Stimulated activated CD8-positive, alpha-beta memory T cell treated with anti-CD3 and anti-CD28 coated beads, Interleukin-12 subunit alpha, Interleukin-12 subunit beta, amount 100 ng/mL, for 4 hours (primary cell): ENCODE measurements at places on chromosomes 16 and 17.

GRCh38 chr17:78986649-78987328 is 7.1 kb upstream of the LGALS3BP start:
- DNase-seq, result no peak

DNA sequence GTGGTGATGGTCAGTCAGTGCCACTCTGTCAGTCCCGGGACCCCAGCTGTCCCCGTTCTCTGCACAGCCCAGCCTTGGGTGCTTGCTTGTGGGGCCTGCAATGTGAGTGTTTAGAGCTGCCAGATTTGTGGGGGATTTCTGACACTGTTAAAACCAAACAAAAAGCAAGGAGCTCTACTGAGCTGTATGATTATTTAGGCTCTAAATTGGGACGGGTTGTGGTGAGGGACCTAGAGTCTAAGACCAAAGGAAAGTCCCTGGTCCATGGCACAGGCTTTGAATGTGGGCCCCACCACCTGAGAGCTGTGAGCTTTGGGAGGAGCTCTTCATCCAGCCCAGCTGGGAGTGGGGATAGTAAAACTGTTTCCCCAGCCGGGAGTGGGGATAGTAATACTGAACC is 63.3 kb downstream of the KSR1 start:
- no peak for DNase-seq

DNA sequence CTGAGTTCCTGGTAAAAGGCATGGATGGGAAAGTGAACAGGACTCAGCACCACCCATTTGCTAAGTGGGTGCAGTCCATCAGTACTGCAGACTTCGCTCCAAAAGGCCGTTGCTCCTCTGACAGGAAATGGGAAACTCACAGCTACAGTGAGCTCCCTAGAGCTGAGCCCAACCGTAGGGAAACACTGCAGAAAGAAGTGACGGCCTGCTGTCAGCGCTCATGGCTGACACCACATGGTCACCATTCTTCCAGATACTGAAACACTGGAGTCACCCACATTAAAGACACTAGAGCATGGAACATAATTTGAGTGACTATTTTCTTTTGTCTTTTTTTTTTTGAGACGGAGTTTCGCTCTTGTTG is 31.9 kb downstream of the UBE2O start:
- no peak for DNase-seq

DNA sequence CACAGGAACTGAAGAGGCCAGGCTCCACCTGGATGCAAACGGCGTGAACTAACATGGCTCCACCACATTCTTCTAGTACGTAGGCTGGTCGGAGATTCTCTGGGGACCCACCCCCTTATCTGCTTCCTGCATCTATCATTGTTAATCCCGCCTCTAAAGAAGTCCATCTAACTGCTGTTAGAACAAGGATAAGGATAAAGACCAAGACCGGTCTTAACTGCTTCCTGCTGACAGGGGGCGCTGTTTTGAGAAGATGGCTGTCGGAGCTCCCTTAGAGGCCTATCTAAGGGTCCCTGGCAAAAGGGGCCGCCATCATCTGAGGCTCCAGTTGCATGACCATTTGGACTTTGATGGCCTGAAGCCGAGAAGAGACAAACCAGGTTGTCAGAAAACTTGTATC is 25.8 kb upstream of the TNFSF12 start:
- DNase-seq, result no peak

- no peak for DNase-seq
Measured at GRCh38 chr17:57707892-57708291, 37.2 kb downstream of the CCDC182 start.

DNA sequence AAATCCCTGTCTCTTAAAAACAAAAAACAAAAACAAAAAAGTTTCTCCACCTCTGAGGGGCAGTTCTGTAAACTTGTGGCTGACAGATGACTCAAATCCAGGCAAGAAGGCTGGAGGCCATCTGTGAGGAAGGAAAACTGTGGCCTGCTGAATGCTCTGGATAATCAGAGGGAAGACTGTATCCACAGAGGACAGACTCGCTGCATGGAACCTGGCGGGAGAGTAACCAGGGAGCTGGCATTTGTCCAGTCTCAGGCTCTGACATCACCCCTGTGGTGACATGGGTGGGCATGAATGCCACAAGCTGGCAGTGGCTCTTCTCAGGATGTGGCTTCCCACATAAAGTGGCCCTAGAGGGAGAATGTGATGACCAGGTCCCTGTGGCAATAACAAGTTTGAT is 2.8 kb upstream of the KSR1 start:
- no peak for DNase-seq

GRCh38 chr17:2177235-2177811 is 122.4 kb downstream of the HIC1 start:
- no peak for DNase-seq

DNA sequence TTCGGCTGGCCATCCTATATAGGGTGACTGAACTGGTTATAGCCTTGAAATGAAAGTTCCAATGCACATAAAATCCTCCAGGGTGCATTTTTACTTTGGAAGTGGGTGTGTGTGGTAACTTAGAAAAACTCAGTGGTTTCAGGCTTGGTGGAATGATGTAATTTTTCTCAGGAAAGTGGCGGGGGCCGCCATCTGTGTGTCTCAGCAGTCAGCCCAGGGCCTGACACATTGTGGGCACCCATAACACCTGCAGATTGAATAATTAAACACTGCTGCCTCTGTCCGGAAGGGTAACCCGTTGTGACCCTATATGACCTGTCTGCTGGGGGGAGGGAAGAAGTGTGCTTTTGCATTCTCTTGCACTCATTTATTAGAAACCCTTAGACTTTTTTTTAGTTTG is 2.2 kb upstream of the PDP2 start:
- DNase-seq, result no peak

DNA sequence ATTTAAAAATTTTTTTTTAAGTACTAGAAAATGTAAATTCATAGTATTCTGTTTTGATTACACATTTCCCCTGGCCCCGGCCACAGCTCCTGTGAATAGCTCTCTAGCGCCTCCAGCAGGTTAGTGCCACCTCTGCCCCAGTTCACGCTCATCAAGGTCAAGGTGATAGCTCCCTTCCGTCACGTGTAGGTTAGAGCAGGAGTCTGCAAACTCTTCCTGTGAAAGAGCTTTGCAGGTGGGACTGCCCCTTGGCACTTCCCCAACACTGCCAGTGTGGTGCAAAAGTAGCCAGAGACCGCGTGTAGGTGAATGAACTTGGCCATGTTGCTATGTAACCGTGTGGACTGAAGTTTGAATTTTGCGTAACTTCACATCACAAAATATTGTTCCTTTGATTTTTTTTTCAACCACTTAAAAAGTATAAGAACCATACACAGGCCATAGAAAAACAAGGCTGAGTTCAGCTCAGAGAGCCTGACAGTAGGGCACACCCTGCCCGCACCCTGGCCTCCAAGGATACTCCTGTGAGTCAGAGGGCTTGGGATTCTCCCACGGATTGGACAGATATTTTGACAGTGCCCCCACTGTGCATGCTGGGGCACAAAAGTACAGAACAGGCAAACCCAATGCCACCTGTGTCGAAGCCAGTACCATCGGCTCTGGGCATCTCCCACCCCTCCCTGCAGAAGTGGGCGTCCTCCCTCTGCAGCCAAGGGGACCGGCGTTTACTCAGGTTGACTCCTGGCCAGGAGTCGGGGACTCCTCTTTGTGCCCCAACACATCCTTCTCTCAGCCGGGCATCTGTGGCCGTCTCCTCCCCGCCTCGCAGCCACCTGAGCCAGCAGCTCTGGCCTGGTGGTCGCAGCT is 92.0 kb upstream of the CHMP6 start:
- peak; percentile 45 for DNase-seq
